Muscle of leg (tissue), 16 donors: ENCODE measurements at places on chromosomes 11 and 22. TPM values are rescaled to one million over a fixed set of nuclear protein-coding genes. Genes with fewer than 3 reads are reported as not detected.

- H3K27ac ChIP-seq = peak overlapping the region; percentile 93
- peaks cover 33% of the 10 kb centered on the region for H3K4me1 ChIP-seq
- H3K36me3 ChIP-seq = no peaks in the 10 kb centered on the region
- no peak overlapping the region for H3K4me3 ChIP-seq
Observed at GRCh38 chr11:123799438-123799837, 6.7 kb downstream of the OR6M1 start.

PRG2 gene
- 1.0 TPM for total RNA-seq

DNA sequence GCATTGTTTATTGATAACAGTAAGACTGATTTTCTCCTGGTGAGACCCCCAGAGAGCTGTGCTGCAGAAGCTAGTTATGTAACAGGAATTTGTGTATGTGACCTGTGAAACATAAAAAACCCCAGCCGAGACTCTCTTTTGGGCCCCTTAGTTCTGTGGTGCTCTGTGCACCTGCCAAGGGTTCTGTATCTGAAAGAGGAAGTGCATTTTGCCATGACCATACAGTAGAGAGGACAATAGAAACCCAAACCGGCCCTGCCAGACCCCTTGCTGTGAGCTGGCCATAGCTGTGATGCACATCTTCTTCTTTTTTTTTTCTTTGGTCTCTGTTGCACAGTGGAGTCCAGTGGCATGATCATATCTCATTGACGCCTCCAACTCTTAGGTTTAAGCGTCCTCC, 31.4 kb upstream of the APOL5 start:
- H3K27me3 ChIP-seq = no peaks in the 10 kb centered on the region
- H3K4me3 ChIP-seq = no peak overlapping the region
- DNase-seq = no peak
- no peaks in the 10 kb centered on the region for H3K36me3 ChIP-seq
- peaks cover 6% of the 10 kb centered on the region for H3K4me1 ChIP-seq

MUC5AC gene
- not detected for total RNA-seq

- no peak overlapping the region for H3K4me3 ChIP-seq
- no peaks in the 10 kb centered on the region for H3K36me3 ChIP-seq
- H3K27ac ChIP-seq = no peak overlapping the region
- H3K27me3 ChIP-seq = peaks cover 2% of the 10 kb centered on the region
Observed at GRCh38 chr22:45424241-45424731, 10.8 kb downstream of the RIBC2 start.

DNA sequence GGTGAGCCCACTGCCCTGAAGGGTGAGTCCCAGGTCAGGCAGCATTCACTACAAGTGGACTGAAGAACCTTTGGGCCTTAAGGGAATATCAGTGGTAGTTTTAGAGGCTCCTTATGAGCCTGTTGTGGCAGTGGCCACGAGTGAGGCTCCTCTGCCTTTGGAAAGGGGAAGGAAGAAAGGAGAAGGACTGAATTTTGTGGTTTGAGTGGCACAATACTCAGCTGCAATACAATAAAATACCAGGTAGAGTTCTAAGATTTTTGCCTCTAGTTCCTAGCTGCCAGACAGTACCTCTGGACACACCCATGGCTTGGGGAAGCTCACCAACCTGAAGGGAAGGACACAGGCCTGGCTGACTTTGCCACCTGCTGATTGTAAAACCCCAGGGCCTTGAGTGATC, 260.9 kb downstream of the DYNC2H1 start:
- no peaks in the 10 kb centered on the region for H3K4me1 ChIP-seq
- no peak for DNase-seq
- no peak overlapping the region for H3K4me3 ChIP-seq
- H3K36me3 ChIP-seq = peaks cover 5% of the 10 kb centered on the region
- H3K27me3 ChIP-seq = no peaks in the 10 kb centered on the region

- no peak overlapping the region for H3K27ac ChIP-seq
- no peaks in the 10 kb centered on the region for H3K4me1 ChIP-seq
- H3K4me3 ChIP-seq = no peak overlapping the region
- DNase-seq = peak; percentile 77
- H3K36me3 ChIP-seq = peaks cover 2% of the 10 kb centered on the region
Observed at GRCh38 chr11:129117595-129118350, 74.4 kb downstream of the ARHGAP32 start.

KCTD17 gene
- 10.6 TPM for total RNA-seq

- H3K27ac ChIP-seq = no peak overlapping the region
- peaks cover 13% of the 10 kb centered on the region for H3K4me1 ChIP-seq
- no peak for DNase-seq
- no peaks in the 10 kb centered on the region for H3K27me3 ChIP-seq
- no peak overlapping the region for H3K4me3 ChIP-seq
Observed at GRCh38 chr22:46272196-46272595, 4.4 kb downstream of the TTC38 start.

OR5D16 gene
- total RNA-seq = not detected

ANO1 gene
- total RNA-seq = 5.8 TPM

DNA sequence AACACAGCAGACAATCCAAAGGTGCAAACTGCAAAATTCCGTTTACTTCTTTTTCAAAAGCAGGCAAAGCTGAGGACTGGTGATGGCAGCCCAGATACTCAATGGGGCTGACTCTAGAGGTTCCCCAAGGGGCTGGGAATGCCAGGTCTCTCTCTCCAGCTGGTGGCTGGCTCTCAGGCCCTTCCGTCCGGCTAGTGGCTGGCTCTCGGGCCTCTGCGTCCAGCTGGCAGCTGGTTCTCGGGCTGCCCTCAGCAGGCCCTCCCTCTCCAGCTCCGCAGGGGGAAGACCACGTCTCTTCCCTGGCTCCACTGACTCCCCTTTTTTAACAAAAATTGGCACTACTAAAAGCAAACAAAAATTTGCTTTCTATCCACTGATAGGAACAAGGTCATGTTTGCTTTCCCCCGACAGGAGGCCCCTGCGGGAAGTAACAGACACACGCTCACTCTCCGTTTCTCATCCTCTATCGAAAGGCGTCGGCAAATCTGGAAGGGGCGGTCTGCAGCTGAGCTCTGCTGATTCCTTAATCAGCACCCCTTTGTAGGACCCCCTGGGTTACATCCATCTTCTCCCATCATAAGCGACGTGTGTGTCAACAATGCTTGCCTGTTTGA, 381.4 kb downstream of the BRD1 start:
- H3K36me3 ChIP-seq = no peaks in the 10 kb centered on the region
- no peak overlapping the region for H3K27ac ChIP-seq
- peaks cover 33% of the 10 kb centered on the region for H3K27me3 ChIP-seq

DNA sequence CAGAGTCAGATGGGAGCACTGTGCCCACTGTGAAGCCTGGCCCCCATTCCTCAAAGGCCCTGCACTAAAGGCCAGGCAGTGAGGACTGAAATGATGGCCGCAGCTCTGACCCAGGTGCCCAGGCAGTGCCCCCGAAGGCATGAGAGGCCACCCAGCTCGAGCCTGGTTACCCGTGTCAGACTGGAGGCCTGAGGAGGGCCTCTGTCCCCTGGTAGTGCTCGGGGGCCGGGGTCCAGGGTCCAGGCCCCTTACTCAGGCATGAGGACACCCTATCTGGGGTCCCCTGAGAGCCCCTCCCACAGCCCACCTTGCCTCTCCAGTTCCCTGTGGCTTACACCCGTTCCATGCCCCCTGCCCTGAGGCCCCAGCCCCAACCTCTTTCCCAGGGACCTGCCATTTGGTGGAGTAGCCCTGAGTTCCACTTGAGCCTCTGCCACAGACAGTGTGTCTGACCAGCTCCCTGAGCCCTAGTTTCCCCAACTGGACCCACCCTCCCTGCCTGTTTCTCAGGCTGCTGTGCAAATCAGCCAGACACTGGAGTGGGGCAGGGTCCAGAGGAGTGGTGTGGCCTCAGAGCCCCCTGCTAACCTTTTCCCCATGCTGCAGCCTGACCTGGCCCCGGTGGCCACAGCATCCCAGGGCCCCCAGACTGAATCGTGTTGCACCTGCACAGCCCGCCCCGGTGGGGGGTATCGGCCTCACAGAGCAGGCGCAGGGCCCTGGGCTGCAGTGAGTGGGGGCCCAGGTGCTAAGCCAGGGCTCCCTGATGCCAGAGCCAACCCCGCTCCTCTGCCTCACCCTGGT, 10.8 kb upstream of the ANKRD13D start:
- no peaks in the 10 kb centered on the region for H3K27me3 ChIP-seq
- peak overlapping the region; percentile 99 for H3K27ac ChIP-seq
- peaks cover 68% of the 10 kb centered on the region for H3K36me3 ChIP-seq
- H3K4me1 ChIP-seq = peaks cover 63% of the 10 kb centered on the region

RIMBP3B gene
- total RNA-seq = 0.18 TPM

DNA sequence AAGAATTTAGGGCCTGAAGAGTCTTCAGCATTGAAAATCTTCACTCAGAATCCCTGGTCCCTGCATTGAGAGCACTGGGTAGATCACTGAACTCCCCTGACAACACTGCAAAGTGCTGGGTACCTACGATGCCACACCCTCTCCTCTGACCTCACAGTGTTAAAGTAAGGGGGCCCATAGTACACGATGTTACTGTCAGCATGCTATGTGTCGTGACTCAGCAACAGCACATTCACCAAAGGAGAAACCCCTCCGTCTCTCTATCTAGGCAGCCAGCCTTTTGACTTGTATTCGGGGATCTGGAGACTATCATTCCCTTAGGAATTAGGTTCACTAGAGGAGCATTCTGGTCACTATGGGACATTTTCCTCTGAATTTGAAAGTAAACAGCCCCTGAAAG, 67.4 kb upstream of the PITPNB start:
- H3K27me3 ChIP-seq = no peaks in the 10 kb centered on the region
- H3K4me1 ChIP-seq = peaks cover 11% of the 10 kb centered on the region
- DNase-seq = no peak

DNA sequence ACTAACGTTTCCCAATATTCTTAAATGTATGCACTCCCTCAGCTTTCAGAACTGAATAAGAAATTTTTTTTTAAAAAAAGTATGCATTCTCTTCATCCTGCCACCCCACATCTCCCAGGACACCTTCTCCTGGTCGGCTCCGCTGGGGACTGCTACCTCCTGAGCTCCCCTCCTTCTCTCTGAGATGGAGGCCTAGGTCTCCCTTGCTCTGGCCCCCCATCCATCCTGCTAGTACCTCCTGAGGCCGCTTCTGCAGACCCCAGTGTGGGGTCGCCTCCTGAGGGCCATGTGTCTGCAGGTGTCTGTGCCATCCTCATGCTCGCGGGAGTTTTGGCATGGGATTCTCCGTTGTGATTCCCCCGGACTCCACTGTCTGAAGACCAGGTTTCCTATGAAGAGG, 27.8 kb downstream of the FAM118A start:
- peaks cover 39% of the 10 kb centered on the region for H3K4me1 ChIP-seq
- peaks cover 40% of the 10 kb centered on the region for H3K36me3 ChIP-seq

MMP27 gene
- 0.09 TPM for total RNA-seq

TTC36 gene
- total RNA-seq = 1.1 TPM

GRCh38 chr11:121246769-121247035, 45.9 kb upstream of the SC5D start:
- H3K27me3 ChIP-seq = no peaks in the 10 kb centered on the region
- no peak for DNase-seq
- H3K27ac ChIP-seq = no peak overlapping the region

CBLIF gene
- total RNA-seq = not detected

DNA sequence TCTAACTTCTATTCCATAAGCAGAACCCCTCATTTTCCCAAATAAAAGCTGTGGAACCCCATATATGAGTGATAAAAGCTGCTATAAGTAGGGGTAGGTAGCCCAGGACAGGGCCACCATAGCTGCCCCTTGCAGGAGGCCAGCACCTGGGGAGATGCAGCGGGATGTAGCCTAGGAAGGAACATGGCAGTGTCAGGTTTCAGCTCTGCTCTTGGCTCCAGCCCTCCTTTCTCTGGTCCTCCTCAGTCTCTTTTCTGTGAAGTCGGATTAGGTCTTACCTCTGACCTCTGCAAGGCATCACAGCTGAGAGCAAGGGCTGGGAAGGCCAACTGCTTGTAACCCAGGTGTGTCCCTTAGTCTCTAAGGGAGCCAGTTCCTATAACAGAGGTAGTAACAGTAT, 135.6 kb downstream of the NAV2 start:
- H3K27me3 ChIP-seq = no peaks in the 10 kb centered on the region
- no peaks in the 10 kb centered on the region for H3K36me3 ChIP-seq
- H3K4me1 ChIP-seq = peaks cover 56% of the 10 kb centered on the region
- DNase-seq = no peak

DNA sequence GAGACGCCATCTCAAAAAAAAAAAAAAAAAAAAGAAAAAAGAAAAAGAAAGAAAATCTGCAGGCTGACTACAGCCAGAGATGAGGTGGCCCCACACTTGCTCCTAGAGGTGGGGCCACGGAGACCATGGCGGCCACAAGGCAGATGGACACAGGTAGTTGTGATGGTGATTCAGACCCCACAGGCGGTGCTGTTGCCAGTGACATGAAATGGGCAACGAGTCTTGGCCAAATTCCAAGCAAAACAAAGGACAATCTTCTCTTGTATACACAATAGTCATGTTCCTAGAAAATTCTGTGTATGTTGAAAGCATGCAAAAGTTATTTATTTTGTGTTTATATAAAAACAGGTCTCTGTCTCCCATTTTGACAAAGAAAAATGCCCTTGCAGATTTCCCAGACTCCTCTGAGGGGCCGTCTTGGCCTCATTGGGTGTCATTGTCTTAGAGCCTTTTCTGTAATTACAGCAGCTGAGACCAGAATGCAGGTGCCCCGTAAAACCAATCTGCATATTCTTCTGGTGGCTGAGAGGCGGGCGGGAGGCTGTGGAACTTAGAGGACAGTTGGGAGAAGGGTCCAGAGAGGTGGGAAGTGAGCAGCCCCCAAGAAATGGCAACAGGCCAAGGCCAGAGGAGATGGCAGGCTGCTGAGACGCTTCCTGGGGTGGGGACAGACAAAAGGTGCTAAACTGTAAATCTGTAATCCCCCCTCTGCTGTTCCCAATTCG, 22.5 kb upstream of the DAGLA start:
- no peaks in the 10 kb centered on the region for H3K4me1 ChIP-seq
- H3K27me3 ChIP-seq = peaks cover 6% of the 10 kb centered on the region
- no peak overlapping the region for H3K4me3 ChIP-seq
- no peak for DNase-seq
- no peak overlapping the region for H3K27ac ChIP-seq

INS gene
- not detected for total RNA-seq

DNA sequence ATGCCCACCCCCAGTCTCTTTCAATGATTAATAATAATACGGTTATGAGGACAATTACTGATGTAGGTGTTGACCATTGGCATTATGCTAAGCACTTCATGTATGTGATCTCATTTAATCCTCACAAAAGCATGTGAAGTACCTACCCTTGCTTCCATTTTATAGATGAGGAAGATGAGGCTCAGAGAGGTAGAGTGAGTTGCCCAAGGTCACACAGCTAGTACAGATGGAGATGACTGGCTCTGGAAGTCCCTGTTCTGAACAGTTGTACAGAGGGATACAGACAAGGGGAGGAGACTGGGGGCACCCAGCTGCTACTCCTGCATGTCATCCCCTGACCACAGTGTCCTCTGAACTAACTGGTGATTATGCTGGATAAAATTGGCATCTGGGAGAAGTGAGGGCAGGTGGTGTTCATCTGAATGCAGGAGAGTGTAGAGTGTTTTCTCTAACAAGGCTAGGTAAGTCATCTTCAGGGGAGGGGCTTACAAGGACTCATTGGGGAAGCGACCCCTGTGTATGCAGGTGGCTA, 43.2 kb downstream of the KIAA1671 start:
- peaks cover 2% of the 10 kb centered on the region for H3K27me3 ChIP-seq
- no peak overlapping the region for H3K4me3 ChIP-seq
- no peak overlapping the region for H3K27ac ChIP-seq

THRSP gene
- total RNA-seq = 0.13 TPM
